HT1080 (cell line): ENCODE measurements at places on chromosomes 5 and 9. TPM values are rescaled to one million over a fixed set of nuclear protein-coding genes. Genes with fewer than 3 reads are reported as not detected.
A peak's percentile ranks its signal among the peaks of the same experiment; 100 is the strongest.

GHR gene
- total RNA-seq, result 0.27 and 0.56 TPM in 2 replicates

DNA sequence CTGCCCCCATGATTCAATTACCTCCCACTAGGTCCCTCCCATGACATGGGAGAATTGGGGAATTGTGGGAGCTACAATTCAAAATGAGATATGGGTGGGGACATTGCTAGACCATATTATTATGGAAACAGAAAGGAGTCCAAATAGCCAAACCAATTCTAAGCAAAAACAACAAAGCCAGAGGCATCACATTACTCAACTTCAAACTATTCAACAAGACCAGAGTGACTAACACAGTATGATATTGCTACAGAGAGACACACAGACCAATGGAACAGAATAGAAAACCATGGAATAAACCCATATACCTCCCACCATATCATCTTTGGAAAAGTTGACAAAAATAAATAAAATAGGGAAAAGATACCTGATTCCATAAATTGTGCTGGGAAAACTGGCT lies 710.5 kb upstream of the CDH9 start:
- DNase-seq, result peak; percentile 55

DNA sequence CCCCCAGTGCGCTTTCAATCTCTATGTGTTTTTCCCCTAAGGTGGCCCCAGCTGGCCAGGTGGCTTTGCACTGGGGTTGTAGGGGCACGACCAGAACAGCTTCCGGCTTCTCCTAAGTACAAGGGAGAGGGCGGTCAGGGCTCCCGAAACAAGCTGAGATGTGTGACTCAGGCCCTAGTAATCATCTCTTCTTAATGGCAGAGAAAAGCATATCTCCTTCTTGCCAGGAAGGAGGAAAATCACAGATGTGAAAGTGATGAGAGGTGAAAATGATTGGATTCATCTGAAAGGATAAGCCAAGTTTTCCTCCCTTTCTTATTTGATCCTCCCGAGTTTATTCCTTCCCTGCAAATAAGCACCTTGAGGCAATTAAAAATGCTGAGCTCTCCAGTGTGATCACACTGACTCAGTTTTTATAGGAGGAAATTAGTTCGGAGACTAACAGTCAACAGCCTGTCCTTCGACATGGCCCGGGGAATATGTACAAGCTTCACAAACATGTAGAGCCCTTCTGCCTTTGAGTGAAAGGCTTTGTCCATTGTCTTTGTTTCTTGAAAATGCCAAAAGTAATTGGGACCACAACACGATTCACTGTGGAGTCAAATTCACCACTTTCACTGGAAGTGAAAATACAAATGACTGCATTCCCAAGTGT lies 514.8 kb downstream of the PSAT1 start:
- peak; percentile 46 for DNase-seq

DNA sequence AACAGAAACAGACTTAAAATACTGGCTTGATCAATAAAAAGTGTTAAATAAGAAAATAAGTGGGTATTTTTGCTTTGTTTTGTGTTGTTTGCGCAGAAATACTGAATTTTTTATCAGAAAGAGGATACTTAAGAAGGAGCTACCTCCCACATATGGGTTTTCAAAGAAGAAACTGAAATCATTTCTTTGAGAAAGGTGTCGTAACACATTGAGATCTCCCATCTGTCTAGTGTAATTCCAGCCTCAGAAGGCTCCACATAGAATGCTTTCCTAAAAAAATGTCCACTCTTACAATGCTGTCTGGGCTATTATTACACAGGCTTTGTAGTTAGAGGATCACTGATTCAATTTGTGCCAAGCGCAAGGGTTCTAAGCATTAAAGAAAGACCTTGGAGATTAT lies 226.2 kb downstream of the EPB41L4A start:
- no peak for DNase-seq

GRCh38 chr5:116898917-116899316 lies 324.3 kb upstream of the SEMA6A start:
- no peak for DNase-seq

PCDHA2 gene
- total RNA-seq, result not detected in 2 replicates

PFN3 gene
- total RNA-seq, result not detected in 2 replicates

DNA sequence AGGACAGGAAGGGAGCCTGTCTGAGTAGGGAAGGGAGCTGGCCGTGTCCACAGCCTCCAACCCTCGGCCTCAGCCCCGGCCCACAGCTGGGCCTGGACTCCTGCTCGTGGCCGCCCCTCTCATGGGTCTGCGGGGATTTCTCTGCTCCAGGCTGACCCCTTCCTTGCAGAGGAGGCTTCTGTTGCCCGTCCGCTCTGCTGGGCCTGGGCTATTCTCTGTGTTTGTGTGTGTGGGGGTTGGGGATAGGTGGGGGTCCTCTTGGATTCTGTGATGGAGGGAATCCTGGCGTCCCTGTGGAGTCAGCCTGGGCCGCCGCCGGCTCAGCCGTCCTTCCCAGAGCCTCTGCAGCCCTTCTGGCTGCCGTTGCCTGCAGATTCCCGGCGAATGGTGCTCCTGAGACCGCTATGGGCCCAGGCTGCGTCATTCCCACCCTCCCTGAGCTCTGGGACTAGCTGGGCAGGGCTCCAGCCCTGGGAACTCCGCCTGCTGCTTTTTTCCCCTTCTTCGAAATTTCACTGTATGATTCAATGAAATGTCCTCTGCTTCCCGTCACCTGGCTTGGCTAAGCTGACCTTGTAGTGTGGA lies 64.2 kb downstream of the FGF18 start:
- peak; percentile 34 for DNase-seq

MARCHF11 gene
- not detected in 2 replicates for total RNA-seq

GRCh38 chr5:79567926-79568549 lies 44.2 kb upstream of the TENT2 start:
- DNase-seq, result no peak

- DNase-seq, result no peak
Measured at GRCh38 chr5:146026307-146027010, 78.9 kb downstream of the PLAC8L1 start.

GRCh38 chr5:83464261-83464660 lies 7.3 kb upstream of the VCAN start:
- no peak for DNase-seq

DNA sequence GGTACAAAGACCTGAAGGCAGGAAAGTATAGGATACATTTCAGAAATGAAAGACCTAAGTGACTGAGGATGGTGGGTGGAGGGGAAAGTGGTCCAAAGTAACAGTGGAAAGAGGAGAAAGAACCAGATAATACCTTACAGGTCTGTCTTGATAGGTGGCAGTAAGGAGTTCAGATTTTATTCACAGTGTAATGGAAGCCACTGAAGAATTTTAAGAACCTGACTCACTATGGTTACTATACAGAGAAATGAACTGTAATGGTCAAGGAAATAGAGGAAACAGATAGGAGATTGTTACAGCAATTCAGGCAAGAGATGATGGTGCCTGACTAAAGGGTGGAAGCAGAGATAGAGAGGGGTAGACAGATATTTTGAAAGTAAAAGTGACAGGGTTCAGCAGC lies 46.5 kb downstream of the EPB41L4A start:
- DNase-seq, result peak; percentile 20

DNA sequence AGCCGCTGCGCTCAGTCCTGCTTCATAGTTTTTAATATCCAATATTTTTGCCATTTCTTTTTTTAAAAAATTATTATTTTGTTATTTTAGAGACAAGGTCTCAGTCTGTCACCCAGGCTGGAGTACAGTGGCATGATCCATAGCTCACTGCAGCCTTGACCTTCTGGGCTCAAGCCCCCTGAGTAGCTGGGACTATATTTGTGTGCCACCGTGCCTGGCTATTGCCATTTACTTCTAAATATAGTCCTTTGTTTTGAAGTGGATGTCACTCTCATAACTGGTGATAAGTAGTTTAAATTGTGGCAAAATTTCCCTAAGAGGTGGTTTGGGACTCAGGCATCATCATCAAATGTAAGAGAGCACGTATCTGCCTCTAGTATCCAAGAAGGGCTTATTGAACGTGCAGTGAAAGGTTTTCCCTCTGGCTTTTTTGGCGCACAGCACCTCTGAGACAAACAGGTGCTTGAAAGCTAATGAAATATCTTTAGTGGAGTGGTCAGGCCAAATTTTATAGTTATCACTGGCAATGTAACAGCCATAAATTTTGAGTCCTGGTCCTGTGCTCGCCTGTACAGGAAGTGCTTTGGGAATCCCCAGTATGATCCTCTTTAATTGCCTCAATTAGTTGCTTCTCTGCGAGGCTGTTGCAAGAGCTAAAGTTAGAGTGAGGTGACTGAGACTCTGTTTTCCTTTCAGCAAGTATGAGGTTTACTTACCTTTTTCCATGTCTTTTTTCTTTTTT lies 14.8 kb downstream of the STXBP1 start:
- DNase-seq, result no peak

DNA sequence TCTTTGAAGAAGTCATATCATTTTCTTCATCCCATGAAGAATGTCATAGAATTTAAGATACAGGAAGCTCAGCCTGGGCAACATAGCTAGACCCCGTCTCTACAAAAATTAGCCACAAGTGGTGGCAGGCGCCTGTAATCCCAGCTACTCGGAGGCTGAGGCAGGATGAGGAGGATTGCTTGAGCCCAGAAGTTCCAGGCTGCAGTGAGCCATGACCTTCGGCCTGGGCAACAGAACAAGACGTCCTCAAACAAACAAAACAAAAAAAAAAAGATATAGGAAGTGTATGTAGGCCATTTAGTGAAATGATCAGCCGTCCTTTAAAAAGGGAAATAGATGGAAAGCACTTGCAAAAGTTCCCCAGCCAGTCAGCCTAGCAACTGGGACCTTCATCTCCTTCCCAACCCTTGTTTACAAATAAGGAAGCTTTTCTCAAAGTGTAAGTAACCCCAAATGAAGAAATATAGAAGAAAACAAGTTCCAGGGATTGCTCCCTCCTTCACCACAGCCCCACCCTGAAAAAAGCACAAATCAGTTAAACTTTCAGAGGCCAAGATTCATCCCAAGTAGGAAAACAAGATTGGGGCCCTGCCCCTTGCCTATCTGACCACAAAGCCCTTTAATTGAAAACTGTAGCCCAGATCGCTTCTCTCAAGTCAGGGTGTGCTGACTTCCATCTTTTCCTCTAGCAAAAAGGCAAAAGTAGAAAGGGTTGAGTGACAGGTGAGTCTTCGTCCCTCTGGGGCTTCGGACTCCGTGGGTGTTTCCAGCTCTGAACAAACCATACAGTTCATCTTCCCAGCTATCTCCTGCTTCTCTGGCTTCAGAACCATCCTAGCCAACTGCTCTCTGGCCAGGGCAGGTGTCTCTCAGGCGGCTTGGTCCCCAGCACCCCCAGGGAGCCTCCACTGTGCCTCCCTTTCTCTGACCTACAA lies 1.2 kb downstream of the SLC31A2 start:
- no peak for DNase-seq
